Activated CD8-positive, alpha-beta memory T cell treated with anti-CD3 and anti-CD28 coated beads for 48 hours (primary cell): ENCODE measurements at places on chromosomes 1 and 21.

DNA sequence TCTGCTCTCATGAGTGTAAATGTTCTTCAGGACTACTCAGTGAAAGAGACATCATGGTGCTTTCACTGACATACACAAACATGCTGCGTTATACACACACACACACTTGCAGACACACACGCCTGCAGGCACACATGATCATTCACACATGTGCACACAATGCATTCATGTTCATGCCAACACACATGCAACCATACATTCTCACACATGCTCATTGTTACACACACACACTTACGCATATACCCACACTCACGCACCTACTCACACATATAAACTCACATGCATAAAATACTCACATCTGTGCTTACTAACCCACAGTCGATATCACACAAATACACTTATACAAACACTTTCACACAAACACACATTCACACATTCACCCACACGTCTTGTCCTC lies 241.6 kb downstream of the LMX1A start:
- no peak for DNase-seq

DNA sequence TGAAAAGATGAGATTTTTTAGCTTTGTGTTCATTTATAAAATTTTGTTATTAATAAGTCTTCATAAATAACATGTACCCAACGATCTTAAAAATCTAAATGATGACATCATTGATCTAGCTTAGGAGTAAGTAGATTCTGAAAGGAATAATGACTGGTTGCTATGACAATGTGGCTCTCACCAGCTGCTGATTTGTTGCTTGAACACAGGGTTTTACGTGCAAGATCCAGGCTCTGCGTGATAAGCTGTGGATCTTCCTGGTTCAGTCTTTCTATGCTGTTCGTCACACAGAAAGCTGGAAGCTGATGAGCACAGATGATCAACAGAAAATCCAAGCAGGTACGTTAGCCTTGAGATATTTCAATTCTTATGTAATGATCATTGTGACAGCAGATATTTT lies 49.1 kb upstream of the C1orf146 start:
- DNase-seq = no peak

GRCh38 chr1:5526822-5527551 lies 465.2 kb downstream of the NPHP4 start:
- DNase-seq = no peak

GRCh38 chr1:29462096-29462495 lies 225.8 kb downstream of the PTPRU start:
- no peak for DNase-seq

DNA sequence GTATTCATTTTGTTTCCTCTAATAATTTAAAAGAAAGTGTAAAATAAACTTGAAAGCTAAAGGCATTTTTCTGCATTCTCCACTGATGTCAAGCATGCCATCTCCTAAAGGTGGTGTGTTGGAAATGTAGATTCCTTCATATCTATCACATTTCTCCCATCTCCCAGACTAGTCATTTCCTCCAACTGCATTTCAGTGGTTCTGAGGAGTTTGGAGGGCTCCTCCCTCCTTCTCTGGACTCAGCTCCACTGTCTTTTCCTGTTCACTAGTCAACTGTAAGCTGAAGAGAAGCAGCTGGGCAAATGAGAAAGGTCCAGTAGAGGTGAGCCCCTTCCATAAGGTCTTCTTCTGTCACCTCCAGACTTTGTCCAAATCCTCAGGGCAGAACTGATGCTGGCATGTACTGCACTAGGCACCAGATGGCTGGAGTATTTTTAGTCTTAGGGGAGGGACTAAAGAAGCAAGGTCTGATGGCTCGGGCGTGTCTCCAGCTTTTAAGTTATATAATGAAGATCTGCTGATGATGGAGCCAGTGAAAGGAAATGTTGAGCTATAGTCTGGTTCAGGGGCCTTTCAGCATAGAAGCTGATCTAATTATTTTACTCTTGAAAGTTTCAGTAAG lies 186.1 kb downstream of the NTNG1 start:
- DNase-seq = no peak

DNA sequence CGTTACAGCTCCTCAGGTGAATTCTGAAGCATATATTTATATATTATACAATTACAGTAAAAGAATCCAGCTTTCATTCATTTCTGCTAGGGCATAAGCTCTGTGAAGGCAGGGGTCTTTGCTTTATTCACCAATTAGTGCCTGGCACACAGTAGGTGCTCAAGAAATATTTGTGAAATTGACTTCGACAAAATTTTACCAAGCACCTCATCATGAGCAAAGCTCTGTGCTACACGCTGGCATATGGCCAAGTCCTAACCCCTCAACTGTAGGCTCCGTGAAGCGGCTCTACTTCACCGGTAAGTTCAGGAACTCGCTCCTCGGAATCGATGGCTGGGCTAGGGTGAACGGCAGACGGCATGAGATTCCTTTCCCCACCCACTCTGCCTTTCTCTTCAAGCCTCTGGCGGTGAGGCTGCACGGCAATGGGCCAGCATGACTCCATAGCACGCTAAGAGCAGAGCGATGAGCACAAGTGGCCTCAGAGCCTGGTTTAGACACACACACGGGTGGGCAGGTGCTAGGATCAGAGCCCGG lies 8.7 kb downstream of the C1orf174 start:
- DNase-seq = no peak

DNA sequence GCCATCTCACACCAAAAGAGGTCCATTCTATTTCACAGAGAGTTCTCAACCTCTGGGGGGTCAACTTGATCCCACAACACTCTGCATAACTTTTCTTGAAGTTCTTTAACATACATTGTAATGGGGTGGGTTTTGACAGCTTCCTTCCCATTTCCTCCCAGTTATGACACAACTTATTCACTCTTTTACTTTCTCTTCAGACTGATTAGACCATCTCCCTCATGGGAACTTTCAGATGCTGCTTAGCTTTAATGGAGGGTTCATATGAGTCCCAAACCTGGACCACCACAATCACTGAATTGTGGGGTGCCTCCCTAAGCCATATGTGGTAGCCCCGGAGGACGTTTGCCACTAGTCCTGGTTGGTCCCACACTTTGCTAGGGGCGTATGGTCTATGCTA lies 28.3 kb upstream of the KCNJ15 start:
- no peak for DNase-seq

GRCh38 chr1:73627723-73628122 lies 570.3 kb downstream of the LRRIQ3 start:
- DNase-seq = no peak

DNA sequence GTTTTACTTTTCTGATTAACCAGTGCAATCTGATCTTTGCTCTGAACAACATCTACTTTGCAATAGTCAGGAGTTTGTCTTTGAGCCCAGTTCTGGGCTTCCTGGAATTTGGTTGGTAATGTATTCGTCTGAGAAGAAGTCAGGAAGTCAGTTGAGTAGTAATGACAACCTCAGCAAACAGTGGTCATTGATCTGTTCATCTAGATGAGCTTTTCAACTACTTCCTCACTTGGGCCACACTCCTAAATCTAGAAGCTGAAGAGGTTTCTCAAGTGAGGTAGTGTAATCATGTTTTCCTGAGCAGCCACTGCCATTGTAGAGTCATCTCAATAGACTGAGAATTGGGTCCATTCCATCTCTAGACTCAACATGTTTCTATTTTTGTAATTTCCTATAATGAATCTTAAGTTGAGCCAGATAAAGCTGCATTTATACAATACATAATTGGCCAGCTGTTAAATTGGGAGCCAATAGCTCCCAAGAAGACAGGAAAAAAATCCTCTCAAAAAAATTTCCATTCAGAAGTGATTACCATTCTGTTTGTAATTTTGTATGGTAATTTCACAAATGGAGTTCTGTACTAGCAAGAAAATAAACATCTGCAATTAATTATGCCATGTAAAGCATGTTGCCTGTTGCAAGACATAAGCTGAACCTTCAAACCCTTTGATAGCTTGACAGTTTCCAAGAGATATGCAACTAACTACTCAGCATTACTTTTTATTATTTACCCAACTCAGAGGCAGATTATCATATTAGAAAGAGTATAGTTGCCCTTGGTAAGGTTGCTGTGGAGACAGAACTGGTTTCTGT lies 49.6 kb downstream of the WDR64 start:
- DNase-seq = no peak

GRCh38 chr1:230351514-230351913 lies 74.6 kb downstream of the PGBD5 start:
- DNase-seq = no peak

- no peak for DNase-seq
Measured at GRCh38 chr1:104488296-104489015, 738.8 kb downstream of the AMY1C start.
